Mesenteric fat pad (tissue), 1 donor: ENCODE measurements at places on chromosomes 7 and 10. TPM values are rescaled to one million over a fixed set of nuclear protein-coding genes. Genes with fewer than 3 reads are reported as not detected.

Gene ASAH2
- total RNA-seq = 2.4 TPM

Gene MYH16
- total RNA-seq = not detected

Gene CAV1
- total RNA-seq = 473 TPM

Gene HOXA6
- 3.1 TPM for total RNA-seq

Gene PNLIPRP2
- total RNA-seq = 1.1 TPM

Gene ABCB4
- total RNA-seq = 1.3 TPM

Gene DPP6
- total RNA-seq = 0.58 TPM
